ENCODE measurements at places on chromosomes 3 and 15.

GRCh38 chr15:57160823-57161560, 215.3 kb upstream of the CGNL1 start:
- no peak for DNase-seq

DNA sequence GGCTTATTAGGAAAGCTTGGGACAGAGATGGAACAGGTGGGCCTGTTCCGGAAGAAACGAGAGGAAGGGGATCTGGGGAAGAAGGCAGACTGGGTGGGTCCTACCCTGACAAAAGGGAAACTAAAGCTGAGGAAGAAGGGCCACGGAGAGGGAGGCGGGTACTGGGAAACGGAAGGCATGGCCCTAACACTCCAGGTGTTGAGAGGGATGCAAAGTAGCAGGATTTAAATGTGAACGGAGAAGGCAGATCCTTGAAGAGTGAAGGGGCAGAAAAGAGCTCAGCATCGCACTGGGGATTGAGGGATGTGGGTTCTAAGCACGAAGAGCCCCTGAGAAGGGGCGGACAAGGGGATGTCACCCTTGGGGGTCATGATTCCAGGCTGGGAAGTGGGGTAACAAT, 735 bp downstream of the STIMATE start:
- DNase-seq = no peak

- no peak for DNase-seq
Measured at GRCh38 chr3:176651622-176652021, 545.7 kb downstream of the TBL1XR1 start.

DNA sequence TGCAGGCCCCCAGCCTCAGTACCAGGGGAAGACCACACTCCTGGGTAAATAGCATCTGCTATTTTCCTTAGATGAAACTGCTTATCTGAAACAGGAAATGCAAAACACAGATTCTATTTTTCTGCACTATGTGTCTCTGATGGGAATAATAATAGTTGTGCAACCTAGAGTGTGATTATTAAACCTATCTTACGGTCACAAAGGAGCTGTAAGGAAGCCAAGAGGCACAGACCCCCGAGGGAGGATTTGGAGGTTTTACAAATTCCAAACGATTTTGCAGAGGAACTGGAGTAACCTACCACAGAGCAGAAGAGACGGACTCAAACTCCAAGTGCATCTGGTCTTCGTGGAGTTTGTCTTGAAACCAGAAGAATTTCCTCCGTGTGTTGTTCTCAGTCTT, 14.1 kb upstream of the APOD start:
- no peak for DNase-seq

DNA sequence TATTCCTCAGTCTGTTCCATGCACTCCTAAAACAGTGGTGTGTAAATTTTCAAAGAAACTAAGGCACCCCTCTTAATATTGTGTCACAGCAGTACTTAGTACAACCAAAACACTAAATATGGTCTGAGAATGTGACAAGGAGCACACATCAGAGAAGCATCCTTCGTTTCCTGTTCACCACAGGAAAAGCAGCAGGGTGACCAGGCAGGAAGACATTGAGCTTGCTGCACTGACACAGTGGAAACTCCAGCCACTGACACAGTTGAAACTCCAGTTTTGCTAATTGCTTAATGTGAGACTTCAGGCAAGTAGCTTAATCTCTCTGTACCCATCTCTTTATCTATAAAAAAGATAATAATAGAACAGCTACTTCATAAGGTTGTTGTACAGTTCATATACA, 353.0 kb upstream of the RORA start:
- DNase-seq = no peak

GRCh38 chr3:177976866-177977265, 559.4 kb upstream of the KCNMB2 start:
- DNase-seq = no peak
